ENCODE measurements at places on chromosomes 5 and 9. TPM values are rescaled to one million over a fixed set of nuclear protein-coding genes. Genes with fewer than 3 reads are reported as not detected.

The RASGEF1C gene
- total RNA-seq: 0.79 TPM

The DEPDC1B gene
- 6.7 TPM for total RNA-seq

The PLPP1 gene
- total RNA-seq: 89.5 TPM

- no peak for DNase-seq
Measured at GRCh38 chr5:116448870-116449427, 125.7 kb downstream of the SEMA6A start.

DNA sequence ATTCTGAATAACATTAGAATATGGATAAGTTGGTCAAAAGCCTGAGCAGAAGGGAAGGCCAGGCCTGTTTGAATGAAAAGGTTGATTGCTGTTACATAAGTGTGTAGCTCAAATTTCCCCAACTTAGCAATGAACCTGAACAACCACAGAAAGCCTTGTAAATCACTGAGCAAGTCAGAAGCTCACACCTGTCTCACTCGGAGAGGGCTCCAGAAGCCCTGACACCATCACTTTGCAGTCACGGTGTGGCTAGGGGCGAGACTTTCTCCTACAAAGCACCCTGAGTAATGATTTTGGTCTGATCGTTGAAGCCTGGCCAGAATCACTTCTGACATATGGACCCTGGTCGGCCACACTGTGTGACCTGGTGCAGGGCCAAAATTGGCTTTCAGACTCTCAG is 62.0 kb downstream of the MTX3 start:
- no peak for DNase-seq

Measured in skin of body (tissue), 3 donors.